ENCODE measurements at places on chromosomes 5 and 9.
A peak's percentile ranks its signal among the peaks of the same experiment; 100 is the strongest.

GRCh38 chr9:130336885-130337284 is 71.3 kb downstream of the HMCN2 start:
- DNase-seq: no peak

GRCh38 chr5:73120222-73121118 is at the start of gene TMEM171:
TMEM171 (plus strand) TSS chr5:73120575; CDS start chr5:73123374, 2,799 bp downstream.
- DNase-seq: no peak

DNA sequence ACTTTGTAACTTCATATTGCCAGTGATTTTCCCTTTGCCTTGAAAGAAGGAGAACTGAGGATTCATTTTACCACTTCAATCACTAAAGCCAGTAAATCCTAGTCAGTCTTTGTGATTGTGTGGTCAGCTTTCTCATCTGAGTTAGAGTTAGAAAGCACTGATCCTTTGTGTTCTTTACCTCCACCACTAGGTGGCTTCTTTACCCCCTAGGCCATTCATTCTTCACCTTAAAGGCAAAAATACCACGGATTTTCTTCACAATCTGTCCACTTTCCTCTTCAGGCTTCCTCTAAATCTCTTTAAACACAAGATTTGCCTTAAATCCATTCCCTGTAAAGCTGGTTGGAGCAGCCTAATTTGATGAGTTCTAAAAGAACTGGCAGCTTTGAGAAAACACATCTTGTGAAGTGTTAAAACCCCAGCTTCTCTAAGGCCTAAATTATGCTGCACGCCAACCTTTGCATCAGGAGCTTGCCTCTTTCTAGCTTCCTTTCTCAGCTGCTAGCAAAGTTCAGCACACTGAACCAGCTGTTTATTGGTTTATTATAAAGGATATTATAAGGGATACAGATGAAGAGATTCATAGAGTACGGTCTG is 20.4 kb downstream of the BDP1 start:
- no peak for DNase-seq

- DNase-seq: no peak
These were observed 164.9 kb downstream of the KCTD16 start for GRCh38 chr5:144335561-144335960.

- no peak for DNase-seq
These were observed 93.9 kb upstream of the NEK6 start for GRCh38 chr9:124163760-124164255.

DNA sequence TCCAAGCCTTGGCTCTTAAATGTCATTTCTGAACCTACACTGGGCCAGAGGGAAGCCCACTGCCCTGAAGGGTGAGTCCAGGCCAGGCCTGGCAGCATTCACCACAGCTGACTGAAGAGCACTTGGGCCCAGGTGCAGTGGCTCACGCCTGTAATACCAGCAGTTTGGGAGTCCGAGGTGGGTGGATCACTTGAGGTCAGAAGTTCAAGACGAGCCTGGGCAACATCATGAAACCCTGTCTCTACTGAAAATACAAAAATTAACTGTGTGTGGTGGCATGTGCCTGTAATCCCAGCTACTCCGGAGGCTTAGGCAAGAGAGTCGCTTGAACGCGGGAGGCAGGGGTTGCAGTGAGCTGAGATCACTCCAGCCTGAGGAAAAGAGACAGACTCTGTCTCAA is 5.1 kb downstream of the CCIN start:
- no peak for DNase-seq

DNA sequence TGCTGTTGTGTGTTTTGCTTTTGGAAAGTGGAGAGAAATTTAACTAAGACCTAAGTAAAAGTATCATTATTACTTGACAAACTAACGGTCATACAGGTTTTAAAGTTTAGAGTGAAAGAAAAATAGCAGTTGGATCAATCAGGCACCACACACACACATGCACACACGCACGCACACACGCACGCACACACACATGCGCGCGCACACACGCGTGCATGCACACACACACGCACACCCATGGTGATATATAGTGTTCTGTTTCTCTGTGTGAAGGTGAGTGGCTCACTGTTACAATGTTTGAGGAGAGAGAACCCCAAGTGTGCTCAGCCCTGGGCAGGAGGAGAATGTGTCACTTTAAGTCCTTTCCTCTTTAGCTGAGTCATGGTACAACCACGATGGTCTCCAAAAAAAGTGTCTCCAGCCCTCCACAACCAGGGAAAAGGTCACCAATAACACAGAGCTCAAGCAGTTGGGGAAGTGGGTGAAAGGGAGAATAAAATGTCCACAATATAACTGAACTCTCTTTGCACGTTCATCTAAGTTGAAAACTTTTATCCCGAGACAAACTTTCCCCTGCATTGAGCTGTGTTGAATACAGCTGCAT is 3.2 kb downstream of the ZNF366 start:
- DNase-seq: no peak

GRCh38 chr5:158724521-158725188 is 375.1 kb downstream of the EBF1 start:
- DNase-seq: no peak

- DNase-seq: peak; percentile 39
These were observed 22.1 kb upstream of the TPD52L3 start for GRCh38 chr9:6305954-6306563.

DNA sequence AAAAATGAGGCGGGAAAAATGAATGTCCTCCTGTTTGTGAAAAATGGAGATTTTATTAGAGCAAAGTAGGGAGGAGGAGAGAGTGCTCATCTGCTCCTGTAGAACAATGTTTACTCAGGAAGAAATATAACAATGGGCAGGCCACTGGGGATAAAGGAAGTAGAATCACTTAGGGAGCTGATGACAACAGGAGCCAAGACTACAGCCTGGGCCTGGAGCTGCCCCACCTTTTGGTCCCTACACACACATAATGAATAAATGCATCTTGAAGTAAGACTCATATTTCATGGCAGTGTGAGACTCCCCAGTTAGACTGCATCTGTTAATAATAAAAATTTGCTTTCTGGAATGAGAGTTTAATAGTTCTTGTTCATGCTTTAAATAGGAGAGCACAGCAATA is 1939.8 kb downstream of the EFNA5 start:
- DNase-seq: no peak

GRCh38 chr9:111450124-111450523 is 34.1 kb downstream of the ECPAS start:
- DNase-seq: no peak

- no peak for DNase-seq
These were observed 271.0 kb upstream of the MPDZ start for GRCh38 chr9:13550519-13550918.

DNA sequence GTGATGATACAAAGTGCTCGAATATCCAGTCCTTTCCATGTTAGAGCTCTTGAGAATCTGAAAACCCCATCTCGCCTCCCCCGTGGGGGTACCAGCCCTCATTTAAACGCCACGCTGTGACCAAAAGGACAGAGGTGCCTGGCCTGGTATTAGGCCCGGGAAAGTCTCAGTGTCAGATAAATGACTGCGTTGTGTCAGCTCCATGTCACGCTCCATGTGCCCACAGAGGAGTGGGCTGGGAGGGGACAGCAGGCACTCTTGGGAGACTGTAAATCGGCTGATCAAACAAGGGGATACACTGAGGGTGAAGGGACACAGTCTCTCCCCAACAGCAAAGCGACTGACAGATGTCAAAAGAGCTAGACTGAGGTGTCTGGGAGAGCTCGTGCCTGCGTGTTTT is 65.7 kb upstream of the ECM2 start:
- no peak for DNase-seq

DNA sequence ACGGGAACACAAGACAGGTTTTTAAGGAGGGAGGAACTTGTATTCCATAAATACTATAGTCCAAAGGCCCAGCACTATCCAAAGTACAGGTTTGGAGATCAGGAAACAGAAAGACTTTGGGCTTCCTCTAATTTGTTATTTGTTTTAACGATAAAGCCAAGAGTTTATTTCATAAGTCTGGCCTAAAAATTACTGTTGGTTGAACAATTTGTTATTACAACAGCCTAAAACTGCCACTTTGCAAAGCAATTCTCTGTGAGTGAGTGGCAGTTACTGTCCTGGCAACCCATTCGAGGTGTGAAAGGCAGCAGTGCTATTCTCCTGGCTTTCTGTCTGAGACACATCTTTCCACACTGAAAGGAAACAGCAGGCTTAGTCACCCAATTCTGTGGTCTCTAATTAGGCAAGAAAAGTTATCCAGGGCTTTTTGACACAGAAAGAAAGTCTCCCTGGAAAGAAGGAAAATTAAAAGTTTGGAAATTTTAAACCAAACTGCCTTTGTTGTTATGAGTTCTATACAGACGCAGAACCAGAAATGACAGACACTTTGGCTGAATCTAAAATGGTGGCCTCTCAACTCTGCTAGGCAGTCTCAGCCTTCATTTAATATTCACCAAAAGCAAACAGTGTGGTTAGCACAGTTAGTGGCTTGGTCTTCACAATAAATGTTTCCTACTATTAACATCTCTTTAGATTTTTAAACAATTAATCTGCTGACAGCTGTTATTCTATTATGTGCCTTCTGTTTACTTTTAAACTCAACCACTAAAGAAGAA is 33.9 kb downstream of the PSMB7 start:
- DNase-seq: no peak
